ENCODE measurements at places on chromosomes 3 and 15.
A peak's percentile ranks its signal among the peaks of the same experiment; 100 is the strongest.

GRCh38 chr3:141147657-141148056, 84.0 kb upstream of the PXYLP1 start:
- H3K36me3 ChIP-seq, result no peaks in the 10 kb centered on the region
- H3K4me3 ChIP-seq, result no peak overlapping the region
- DNase-seq, result no peak

GRCh38 chr15:59274126-59274970, 67.7 kb downstream of the LDHAL6B start:
- no peak overlapping the region for H3K27ac ChIP-seq
- no peak for DNase-seq
- peaks cover 7% of the 10 kb centered on the region for H3K4me1 ChIP-seq
- no peak overlapping the region for H3K4me3 ChIP-seq
- H3K36me3 ChIP-seq, result no peaks in the 10 kb centered on the region

DNA sequence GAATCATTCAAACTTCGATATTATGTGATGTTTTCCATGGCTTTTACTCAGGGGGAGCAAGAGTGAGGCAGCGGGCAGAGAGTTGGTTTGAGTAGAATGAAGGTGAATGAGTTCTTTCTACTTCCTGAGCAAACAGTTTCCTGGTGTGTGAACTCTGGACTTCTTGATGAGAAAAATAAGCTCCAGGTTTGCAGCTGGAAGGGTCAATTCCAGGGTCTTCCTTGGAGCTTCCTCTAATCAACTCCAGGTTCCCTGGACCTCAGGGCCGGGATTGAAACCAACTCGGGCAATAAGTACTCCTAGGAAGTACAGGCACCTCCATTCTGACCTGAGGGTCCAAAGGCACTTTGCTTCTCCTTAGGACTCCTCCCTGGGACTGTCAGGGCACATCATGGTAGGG, 243.6 kb upstream of the ONECUT1 start:
- DNase-seq, result no peak
- H3K27me3 ChIP-seq, result no peaks in the 10 kb centered on the region
- H3K27ac ChIP-seq, result peak overlapping the region; percentile 72
- H3K36me3 ChIP-seq, result no peaks in the 10 kb centered on the region

DNA sequence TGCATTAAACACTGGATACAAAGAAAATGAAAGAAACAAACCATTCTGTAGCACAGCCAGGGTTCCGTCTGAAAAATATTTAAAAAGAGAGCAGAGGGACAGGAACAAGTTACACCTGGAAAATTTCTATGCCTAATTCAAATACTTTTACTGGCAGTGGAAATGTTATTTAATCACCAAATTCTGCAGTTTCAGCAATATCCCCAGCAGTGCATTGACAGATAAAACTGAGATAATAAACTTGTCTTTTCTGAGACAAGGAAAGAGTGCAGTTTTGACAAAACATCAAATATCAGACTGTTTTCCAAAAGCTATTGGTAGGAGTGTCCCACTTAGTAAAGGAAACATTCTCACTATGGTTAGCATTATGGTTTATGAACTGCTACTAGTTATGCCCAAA, 173.4 kb upstream of the FAM3D start:
- DNase-seq, result no peak
- H3K27ac ChIP-seq, result no peak overlapping the region
- no peak overlapping the region for H3K4me3 ChIP-seq
- no peaks in the 10 kb centered on the region for H3K4me1 ChIP-seq

DNA sequence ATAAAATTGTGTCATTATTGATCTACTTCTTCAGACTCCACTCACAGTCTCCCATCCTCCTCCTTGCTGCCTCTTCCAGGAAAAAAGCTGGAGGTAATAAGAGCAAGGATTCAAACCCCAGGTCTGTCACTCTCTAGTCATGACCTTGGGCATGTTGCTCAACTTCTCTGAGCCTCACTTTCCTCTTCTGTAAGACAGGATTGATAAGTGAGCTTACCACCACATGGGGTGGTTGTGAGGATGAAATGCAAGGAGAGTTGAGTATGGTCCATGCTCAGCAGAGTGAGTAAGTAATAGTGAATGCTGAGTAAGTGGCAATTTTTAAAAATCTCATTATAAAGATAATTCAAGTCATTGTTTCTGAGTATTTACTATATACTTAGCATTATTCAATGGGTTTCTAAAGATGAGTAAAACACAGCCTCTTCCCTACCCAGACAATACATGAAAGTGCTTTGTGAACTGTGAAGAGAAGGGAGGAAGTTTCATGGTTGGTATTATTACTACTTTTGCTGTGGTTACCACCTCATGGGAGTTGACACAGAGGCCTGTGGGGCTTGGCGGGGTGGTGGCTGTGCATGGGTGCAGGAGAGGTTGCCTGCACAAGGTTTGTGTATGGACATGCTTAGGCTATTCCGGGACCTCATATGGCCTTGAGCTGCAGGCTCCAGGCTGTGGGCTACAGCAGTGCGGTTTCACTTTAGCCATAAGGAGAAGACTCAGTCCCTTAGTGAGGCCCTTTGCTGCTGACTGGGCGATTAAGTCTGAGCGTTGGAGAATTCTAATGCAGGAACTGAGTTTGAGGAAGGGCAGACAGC, 30.0 kb downstream of the SLC6A11 start:
- no peaks in the 10 kb centered on the region for H3K27me3 ChIP-seq
- no peaks in the 10 kb centered on the region for H3K36me3 ChIP-seq
- H3K27ac ChIP-seq, result no peak overlapping the region

- no peak for DNase-seq
- H3K27ac ChIP-seq, result peak overlapping the region; percentile 70
- H3K4me3 ChIP-seq, result no peak overlapping the region
- H3K27me3 ChIP-seq, result no peaks in the 10 kb centered on the region
- H3K4me1 ChIP-seq, result no peaks in the 10 kb centered on the region
Measured at GRCh38 chr15:66743703-66744536, 41.9 kb downstream of the SMAD6 start.

GRCh38 chr3:125512135-125512920, 7.7 kb downstream of the SNX4 start:
- no peak for DNase-seq
- H3K4me3 ChIP-seq, result no peak overlapping the region
- no peak overlapping the region for H3K27ac ChIP-seq
- H3K36me3 ChIP-seq, result peaks cover 14% of the 10 kb centered on the region
- H3K27me3 ChIP-seq, result no peaks in the 10 kb centered on the region
- H3K4me1 ChIP-seq, result no peaks in the 10 kb centered on the region

DNA sequence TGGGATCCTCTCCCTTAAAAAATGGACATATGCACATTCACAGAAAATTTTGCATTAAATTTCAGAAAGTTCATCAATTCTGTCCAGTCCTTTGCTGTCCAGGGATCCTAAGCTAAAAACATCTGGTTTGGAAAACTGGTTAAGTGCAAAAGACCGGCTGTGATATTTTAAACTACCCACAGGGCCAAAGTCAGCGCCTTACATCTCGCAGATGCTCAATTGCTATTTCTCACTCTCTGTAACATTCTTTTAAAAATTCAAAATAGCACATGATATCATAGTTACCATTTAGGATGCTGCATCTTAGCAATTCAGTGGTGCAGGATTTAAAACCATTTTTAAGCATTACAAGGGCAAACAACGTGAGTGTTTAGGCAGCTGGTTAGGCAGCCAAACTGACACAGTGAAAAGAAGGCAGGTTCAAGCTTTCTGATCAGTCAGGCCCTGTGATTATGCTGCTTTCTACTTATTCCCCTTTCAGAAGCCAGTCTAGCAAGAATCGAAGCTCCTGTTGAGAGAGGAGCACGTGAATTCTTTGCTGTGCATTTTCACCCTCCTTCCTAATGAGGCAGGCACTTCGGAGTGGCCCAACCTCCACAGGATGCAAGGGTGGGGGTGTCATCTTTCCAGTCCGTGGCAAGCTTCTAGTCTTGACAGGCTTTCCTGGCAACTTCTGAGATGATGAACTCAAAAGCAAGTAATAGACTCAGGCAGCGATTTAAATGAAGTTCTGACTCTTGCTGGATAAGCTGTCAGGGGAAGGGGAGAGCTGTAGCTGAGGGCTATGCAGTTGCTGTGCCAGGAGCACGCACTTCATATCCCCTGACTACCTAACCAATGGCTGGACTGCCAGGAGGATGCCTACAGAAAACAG, 8.8 kb downstream of the PRICKLE2 start:
- H3K4me3 ChIP-seq, result no peak overlapping the region
- H3K4me1 ChIP-seq, result no peaks in the 10 kb centered on the region
- no peaks in the 10 kb centered on the region for H3K27me3 ChIP-seq
- H3K36me3 ChIP-seq, result no peaks in the 10 kb centered on the region

DNA sequence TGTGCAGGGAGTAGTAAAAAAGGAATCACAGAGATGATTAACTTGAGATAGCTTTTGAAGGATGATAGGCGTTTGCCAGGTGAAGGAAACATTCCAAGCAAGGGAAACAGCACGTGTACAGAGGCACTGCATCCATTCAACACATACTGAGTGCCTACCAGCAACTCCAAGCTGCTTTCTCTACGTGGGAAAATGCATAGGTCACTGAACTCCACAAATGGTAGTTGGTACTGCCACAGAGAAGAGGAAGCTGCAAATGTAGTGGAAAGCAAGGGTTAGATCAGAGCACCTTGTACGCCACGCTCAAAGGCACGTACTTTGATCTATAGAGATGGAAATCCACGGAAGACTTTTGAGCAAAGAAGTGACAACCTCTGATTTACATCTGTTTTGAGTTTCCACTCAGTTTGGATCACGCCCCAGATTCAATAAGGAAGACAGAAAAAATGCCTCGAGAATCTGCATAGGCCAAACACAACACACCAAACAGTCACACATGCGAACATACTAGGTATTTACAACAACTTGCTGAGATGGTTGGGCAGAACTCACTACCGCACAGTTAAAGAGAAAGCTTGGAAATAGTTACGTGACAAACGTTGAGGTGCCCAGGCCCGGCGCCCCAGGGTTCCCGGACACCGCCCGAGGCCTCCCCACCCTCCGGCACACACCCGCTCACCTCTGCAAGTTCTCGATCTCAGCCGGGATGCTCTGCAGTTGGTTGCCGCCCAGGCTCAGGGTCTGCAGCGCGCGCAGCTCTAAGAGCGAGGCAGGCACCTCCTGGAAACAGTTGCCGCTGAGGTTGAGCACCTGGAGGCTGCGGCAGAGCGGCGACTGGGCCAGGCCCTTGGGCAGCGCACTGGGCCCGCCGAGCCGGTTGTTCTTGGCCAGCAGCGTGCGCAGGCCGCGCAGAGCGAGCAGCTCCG, 826 bp downstream of the LRRC58 start:
- H3K27me3 ChIP-seq, result no peaks in the 10 kb centered on the region
- H3K36me3 ChIP-seq, result no peaks in the 10 kb centered on the region
- H3K4me3 ChIP-seq, result peak overlapping the region; percentile 75
- peaks cover 5% of the 10 kb centered on the region for H3K4me1 ChIP-seq

GRCh38 chr3:39448506-39449233, 18.8 kb upstream of the MOBP start:
- H3K4me1 ChIP-seq, result no peaks in the 10 kb centered on the region
- no peak overlapping the region for H3K27ac ChIP-seq
- no peak for DNase-seq
- no peaks in the 10 kb centered on the region for H3K27me3 ChIP-seq

DNA sequence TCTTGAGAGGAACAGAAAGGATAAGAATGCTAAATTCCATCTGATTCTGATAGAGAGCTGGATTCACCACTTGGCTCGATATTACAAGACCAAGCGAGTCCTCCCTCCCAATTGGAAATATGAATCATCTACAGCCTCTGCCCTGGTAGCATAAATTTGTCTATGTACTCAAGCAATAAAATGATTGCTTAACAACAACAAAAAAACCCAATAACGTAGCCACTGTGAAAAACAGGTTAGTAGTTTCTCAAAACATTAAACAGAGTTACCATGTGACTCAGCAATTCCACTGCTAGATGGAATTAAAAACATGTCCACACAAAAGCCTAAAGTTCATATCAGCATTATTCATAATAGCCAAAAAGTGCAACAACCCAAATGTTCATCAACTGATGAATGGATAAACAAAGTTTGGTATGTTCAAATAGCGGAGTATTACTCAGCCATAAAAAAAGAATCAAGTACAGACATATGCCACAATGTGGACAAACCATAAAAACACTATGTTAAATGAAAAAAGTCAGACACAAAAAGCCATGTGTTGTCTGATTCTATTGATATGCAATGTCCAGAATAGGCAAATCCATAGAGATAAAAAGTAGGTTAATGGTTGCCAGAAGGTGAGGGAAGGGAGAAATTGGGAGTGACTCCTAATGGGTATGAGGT, 16.8 kb downstream of the BCL2L10 start:
- no peak for DNase-seq
- H3K4me1 ChIP-seq, result peaks cover 4% of the 10 kb centered on the region

GRCh38 chr3:44913868-44914468, 39.6 kb downstream of the TGM4 start:
- no peak overlapping the region for H3K27ac ChIP-seq
- H3K4me3 ChIP-seq, result no peak overlapping the region
- no peaks in the 10 kb centered on the region for H3K27me3 ChIP-seq
- peak; percentile 77 for DNase-seq
- H3K36me3 ChIP-seq, result no peaks in the 10 kb centered on the region
